Foreskin fibroblast (primary cell): ENCODE measurements at places on chromosomes 7 and 10.
A peak's percentile ranks its signal among the peaks of the same experiment; 100 is the strongest.

- DNase-seq = no peak
Observed at GRCh38 chr7:33760834-33761233, 144.5 kb upstream of the BMPER start.

GRCh38 chr10:132970641-132971438 lies 28.5 kb upstream of the CFAP46 start:
- DNase-seq = no peak

DNA sequence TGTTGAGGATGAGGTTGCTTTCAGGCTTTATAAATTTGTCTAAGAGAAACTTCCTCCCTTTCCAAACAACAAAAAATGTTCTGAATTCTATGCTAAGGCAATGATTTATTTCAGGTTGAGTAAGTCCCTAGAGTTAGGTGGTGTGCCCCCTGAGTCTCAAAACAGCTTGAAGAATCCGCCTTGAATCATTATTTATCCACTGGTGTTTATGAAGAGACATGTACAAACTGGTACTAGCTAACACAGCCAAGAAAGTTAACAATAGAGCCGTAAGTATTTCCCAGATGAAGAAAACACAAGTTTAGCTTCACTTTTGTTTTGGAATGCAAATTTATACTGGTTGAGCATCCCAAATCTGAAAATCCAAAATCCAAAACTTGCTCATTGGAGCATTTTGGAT lies 66.2 kb upstream of the SRPK2 start:
- DNase-seq = no peak

DNA sequence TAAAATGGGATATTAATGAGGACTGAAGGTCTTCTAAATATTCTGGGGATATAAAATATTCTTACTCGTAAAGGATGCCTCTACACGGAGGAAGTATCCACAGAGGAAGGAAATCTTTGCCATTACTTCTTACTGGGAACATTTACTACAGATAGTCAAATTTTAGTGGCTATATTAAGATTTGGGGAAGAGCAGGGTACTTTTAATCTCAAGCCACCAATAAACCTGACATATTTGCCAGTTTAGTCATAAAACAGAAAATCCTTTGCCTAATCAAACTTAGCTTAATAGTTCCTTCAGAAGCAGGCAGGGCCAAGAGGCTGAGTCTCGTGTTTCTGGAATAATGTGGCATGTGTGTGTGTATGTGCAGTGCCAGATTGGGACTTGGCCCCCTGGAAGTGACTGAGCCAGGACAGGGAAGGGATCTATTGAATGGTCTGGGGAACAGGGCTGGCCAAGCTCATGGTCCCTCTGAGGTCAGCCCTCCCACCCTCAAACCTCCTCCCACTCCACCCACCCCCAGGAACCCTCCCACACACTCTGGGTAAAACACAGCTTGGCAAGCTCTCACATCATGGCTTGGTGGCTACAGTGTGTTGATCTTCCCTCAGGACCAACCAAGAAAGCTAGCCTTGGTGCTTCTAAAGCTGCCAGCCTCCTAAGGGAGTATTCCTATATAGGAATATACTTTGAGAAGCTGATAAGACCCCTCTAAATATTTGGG lies 1.6 kb upstream of the PIK3CG start:
- peak; percentile 12 for DNase-seq

DNA sequence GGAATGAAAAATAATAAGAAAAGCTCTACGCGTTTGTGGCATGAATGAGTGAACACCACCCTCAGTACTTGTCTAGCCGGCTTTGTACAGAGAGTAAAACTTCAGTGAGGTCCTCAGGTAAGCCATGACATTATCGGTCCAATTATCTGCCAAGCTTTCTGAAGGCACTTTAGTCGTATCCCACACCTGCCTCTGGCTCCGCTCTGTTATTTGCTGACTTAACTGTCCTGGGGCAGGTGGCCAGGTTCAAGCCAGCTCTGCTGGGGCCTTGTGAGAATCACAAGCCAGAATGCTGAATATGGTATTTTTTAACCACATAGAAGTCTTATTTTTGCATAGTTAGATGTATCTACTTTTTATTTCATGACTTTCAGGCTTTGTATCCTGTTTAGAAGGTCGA lies 66.0 kb upstream of the FHIP2A start:
- no peak for DNase-seq

DNA sequence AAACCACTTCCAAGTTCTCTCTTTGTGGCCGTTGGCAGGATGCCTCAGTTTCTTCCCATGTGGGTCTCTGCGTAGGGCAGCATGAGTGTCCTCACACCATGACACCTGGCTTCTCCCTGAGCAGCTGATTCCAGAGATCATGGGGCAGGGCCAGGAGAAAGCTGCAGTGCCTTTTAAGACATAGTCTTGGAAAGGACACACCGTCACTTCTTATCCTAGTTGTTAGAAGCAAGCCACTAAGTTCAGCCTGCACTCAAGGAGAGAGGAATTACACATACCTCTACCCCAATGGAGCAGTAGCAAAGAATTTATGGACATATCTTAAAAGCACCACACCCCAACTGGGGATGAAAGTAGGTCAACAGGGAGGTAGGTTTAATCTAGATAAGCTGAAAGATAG lies 16.4 kb downstream of the NODAL start:
- DNase-seq = no peak
